ENCODE measurements at places on chromosomes 3 and 15. TPM values are rescaled to one million over a fixed set of nuclear protein-coding genes. Genes with fewer than 3 reads are reported as not detected.

Gene C3orf62
- 9.8 TPM for total RNA-seq

GRCh38 chr3:31450345-31450744 lies 82.4 kb upstream of the STT3B start:
- H3K4me1 ChIP-seq, result peaks cover 12% of the 10 kb centered on the region
- H3K4me3 ChIP-seq, result no peak overlapping the region
- H3K36me3 ChIP-seq, result no peaks in the 10 kb centered on the region

Gene MCF2L2
- 6.5 TPM for total RNA-seq

GRCh38 chr3:87298111-87298718 lies 21.8 kb upstream of the POU1F1 start:
- H3K27me3 ChIP-seq, result no peaks in the 10 kb centered on the region
- H3K36me3 ChIP-seq, result no peaks in the 10 kb centered on the region
- no peaks in the 10 kb centered on the region for H3K4me1 ChIP-seq

GRCh38 chr3:70556056-70556455 lies 243.6 kb upstream of the MDFIC2 start:
- no peak for DNase-seq
- no peak overlapping the region for H3K27ac ChIP-seq
- H3K27me3 ChIP-seq, result peaks cover 3% of the 10 kb centered on the region
- H3K4me3 ChIP-seq, result no peak overlapping the region
- H3K4me1 ChIP-seq, result no peaks in the 10 kb centered on the region

DNA sequence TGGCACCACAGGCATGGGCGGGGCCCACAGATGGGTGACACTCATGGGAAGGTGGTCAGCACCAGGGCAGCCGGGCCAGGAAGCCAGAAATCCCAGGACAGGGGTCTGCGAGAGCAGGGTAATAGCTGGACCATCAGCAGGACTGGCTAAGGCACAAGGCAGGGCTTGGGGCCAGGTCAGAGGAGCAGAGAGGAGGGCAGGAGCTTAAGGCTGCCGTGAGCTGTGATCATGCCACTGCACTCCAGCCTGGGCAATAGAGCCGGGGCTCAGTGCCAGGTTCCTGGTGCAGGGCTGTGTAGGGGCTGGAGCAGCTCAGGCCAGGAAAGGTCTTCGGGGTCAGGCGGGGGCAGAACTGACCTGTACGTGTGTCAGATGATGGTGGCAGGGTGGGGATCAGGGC lies 64.2 kb upstream of the LINGO1 start:
- no peaks in the 10 kb centered on the region for H3K27me3 ChIP-seq
- no peaks in the 10 kb centered on the region for H3K4me1 ChIP-seq
- no peaks in the 10 kb centered on the region for H3K36me3 ChIP-seq
- H3K4me3 ChIP-seq, result no peak overlapping the region

GRCh38 chr3:71463617-71464016 lies 119.9 kb downstream of the FOXP1 start:
- no peak overlapping the region for H3K27ac ChIP-seq
- H3K4me3 ChIP-seq, result no peak overlapping the region
- no peak for DNase-seq
- no peaks in the 10 kb centered on the region for H3K36me3 ChIP-seq
- no peaks in the 10 kb centered on the region for H3K27me3 ChIP-seq

Gene CCK
- total RNA-seq, result not detected

GRCh38 chr15:55576943-55577342 lies 11.2 kb downstream of the PYGO1 start:
- H3K4me3 ChIP-seq, result no peak overlapping the region
- peaks cover 7% of the 10 kb centered on the region for H3K27me3 ChIP-seq
- no peaks in the 10 kb centered on the region for H3K4me1 ChIP-seq
- H3K36me3 ChIP-seq, result no peaks in the 10 kb centered on the region
- no peak overlapping the region for H3K27ac ChIP-seq
- DNase-seq, result no peak

- H3K4me1 ChIP-seq, result no peaks in the 10 kb centered on the region
- no peaks in the 10 kb centered on the region for H3K27me3 ChIP-seq
- H3K36me3 ChIP-seq, result no peaks in the 10 kb centered on the region
- no peak for DNase-seq
- no peak overlapping the region for H3K27ac ChIP-seq
Observed at GRCh38 chr3:128399221-128399915, 67.3 kb downstream of the DNAJB8 start.

Gene LRIG1
- 66.3 TPM for total RNA-seq

Gene HCLS1
- 336 TPM for total RNA-seq

DNA sequence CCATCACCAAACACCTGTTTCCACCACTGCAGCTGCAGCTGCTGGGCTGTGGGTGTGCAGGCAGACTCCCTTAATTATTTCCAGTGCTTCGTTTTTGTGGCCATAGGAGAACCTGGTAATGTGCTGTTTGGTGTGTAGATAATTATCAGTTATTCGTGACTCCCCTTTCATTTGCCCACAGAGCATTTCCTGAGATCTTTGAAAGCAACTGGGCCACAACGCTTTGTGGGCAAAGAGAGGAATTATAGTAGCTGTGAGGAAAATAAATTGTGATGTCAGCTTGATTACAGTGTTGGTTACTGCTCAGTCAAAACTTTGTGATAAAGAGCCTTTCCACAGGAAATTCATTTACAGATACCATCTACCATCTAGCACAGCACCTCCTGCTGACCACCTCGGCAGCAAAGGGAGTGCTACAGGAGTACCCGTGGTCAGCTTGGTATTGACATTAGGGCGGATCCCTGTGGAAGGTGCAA lies 193.3 kb upstream of the SLCO3A1 start:
- no peak overlapping the region for H3K27ac ChIP-seq
- peaks cover 11% of the 10 kb centered on the region for H3K4me1 ChIP-seq
- no peaks in the 10 kb centered on the region for H3K27me3 ChIP-seq
- no peaks in the 10 kb centered on the region for H3K36me3 ChIP-seq
- DNase-seq, result peak; percentile 49

Gene GABRB3
- total RNA-seq, result 0.06 TPM

GRCh38 chr3:197811343-197811742 lies 20.3 kb downstream of the LRCH3 start:
- DNase-seq, result no peak
- no peaks in the 10 kb centered on the region for H3K27me3 ChIP-seq
- no peak overlapping the region for H3K4me3 ChIP-seq
- H3K27ac ChIP-seq, result no peak overlapping the region
- H3K36me3 ChIP-seq, result no peaks in the 10 kb centered on the region

DNA sequence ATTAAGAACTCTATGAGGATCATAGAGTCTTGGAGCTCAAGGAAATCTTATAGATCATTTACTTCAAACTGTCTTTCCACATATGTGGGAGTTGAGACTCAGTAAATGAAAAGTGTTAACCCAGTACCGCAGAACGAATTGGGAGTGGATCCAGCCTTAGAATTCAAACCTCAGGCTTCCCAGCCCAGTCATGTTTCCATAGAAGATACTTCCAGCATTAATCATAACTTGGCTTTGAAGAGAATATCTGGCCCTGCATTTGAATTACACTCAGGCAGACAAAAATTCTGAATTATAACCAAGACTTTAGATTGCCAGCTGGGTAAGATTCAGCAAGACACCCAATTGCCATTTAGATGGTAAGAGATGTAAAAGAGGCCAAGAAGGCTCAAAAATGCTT lies 972.0 kb downstream of the TUSC7 start:
- no peaks in the 10 kb centered on the region for H3K36me3 ChIP-seq
- H3K27ac ChIP-seq, result no peak overlapping the region
- no peaks in the 10 kb centered on the region for H3K4me1 ChIP-seq
- H3K27me3 ChIP-seq, result no peaks in the 10 kb centered on the region
- H3K4me3 ChIP-seq, result no peak overlapping the region

Gene HCN4
- total RNA-seq, result not detected

DNA sequence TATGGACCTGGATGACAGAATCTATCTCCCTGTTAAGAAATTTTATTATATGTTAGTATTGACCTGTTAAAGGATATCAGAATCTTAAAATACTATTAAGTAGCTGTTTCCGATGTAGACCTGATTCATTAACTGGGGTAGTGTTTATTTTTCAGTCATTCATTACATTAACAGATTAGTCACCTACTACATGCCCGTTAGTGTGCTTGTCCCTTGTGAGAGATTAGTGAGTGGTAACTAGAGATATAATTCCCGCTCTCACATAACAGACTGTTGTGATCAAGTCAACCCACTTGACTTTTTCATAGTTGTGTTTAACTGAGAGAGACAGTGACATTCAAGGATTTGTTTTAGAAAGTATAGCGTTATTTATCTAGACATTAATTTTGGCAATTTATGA lies 166.8 kb downstream of the TCF12 start:
- no peak overlapping the region for H3K4me3 ChIP-seq
- H3K27ac ChIP-seq, result no peak overlapping the region
- H3K4me1 ChIP-seq, result peaks cover 10% of the 10 kb centered on the region

- H3K27ac ChIP-seq, result peak within 1 kb of the TSS; percentile 38
- no peaks in the 10 kb centered on the region for H3K36me3 ChIP-seq
- peak; percentile 81 for DNase-seq
- peaks cover 23% of the 10 kb centered on the region for H3K4me1 ChIP-seq
Observed at GRCh38 chr3:183428447-183429211, at the start of gene MCF2L2. MCF2L2 (minus strand) TSS chr3:183428619; CDS start chr3:183427977, 642 bp downstream.

Gene RBP2
- total RNA-seq, result not detected

- no peak overlapping the region for H3K4me3 ChIP-seq
Observed at GRCh38 chr3:46705751-46706552, 4.8 kb downstream of the TMIE start.

DNA sequence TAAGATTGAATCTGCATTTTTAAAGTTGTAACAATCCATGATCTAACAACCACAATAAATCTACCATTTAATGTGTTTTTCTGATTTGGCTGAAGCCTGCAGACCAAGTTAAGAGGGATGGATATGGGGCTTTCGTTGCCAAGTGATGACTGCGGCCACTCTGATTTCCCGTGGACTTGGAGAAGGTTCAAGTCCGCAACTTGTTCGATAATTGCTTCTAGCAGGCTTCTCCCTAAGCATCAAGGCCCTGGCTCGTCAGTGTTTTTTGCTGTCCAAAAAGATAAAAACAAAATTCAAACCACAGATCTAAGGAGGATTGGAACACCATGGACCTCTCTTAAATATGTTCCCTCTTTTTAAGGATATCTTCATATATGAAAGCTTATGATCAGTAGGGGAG lies 256.6 kb downstream of the CNTN3 start:
- no peaks in the 10 kb centered on the region for H3K4me1 ChIP-seq
- no peak for DNase-seq
- no peak overlapping the region for H3K4me3 ChIP-seq
- H3K27ac ChIP-seq, result no peak overlapping the region
- H3K36me3 ChIP-seq, result no peaks in the 10 kb centered on the region

DNA sequence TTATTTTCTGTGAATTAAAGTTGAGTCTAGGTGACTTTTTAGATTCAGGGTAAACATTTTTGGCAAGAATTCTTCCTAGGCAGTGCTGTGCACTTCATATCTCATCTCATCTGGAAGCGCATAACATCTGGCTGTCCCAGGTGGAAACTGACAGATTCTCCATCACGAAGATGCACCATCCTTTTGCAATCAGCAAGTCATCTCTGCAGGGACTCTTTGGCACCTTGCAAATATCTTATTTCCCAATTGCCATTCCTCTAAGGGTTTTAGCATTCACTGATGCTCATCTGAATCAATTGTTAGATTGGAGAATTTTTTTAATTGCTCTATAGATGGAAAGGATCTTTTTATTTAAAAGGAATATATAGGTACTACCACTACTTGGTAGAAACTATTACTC lies 282.7 kb upstream of the ATP10A start:
- H3K27me3 ChIP-seq, result no peaks in the 10 kb centered on the region
- DNase-seq, result no peak
- H3K27ac ChIP-seq, result no peak overlapping the region
- no peaks in the 10 kb centered on the region for H3K36me3 ChIP-seq
- no peak overlapping the region for H3K4me3 ChIP-seq

Gene CYP1A2
- total RNA-seq, result not detected

DNA sequence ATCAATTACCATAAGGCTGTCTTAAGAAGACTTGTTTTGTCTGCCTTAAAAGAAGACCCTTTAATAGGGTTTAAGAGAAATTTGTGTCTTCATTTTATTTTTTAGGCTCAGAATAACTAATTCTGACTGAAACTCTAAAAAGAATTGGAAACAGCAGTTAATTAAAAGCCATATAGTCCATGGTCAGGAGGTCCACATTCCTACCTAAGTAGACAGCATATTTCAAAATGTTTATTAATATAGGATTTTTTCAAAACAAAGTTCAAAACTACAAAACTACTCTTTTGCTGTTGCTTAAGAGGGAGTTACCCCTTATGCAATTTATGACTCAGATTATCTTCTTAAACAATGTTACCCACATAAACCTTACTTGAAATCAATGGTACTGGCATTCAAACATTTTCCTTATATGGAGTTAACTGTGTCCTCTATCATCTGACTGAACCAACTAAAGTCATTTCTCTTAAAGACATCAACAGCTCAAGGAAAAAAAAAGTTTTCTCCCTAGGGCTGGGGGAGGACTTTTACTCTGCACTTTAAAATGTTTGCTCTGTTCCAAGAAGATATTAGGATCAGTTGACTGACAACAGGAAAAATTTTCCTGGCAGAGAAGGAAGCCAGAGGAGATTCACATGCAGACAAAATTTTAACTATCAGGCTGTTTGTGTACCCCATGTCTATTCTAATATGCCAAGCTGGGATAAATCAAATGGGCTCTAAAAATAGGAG lies 56.8 kb upstream of the NANOGP8 start:
- DNase-seq, result no peak
- H3K27me3 ChIP-seq, result no peaks in the 10 kb centered on the region
- H3K27ac ChIP-seq, result no peak overlapping the region
- no peaks in the 10 kb centered on the region for H3K4me1 ChIP-seq
- H3K36me3 ChIP-seq, result no peaks in the 10 kb centered on the region

DNA sequence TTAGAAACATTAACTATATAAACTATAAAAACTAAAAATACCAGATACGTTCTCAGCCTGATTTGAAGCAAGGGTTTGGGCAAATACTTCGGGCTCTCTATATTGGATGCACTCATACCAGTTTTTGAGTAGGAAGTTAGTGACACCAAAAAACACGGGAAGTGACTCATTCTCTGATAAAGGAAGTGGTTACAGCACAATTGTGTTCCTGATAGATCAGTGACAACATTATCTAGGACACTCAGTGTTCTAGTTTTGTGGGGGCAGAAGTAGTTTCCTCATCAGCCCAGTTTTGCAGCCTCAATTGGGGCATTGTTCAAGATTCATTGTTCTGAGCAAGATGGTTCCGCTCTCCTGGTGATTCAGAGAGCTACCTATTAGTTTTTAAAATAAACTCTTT lies 469.6 kb upstream of the DPPA4 start:
- H3K27me3 ChIP-seq, result no peaks in the 10 kb centered on the region
- H3K4me1 ChIP-seq, result peaks cover 49% of the 10 kb centered on the region
- DNase-seq, result peak; percentile 82
- H3K27ac ChIP-seq, result peak overlapping the region; percentile 40
- H3K36me3 ChIP-seq, result no peaks in the 10 kb centered on the region

DNA sequence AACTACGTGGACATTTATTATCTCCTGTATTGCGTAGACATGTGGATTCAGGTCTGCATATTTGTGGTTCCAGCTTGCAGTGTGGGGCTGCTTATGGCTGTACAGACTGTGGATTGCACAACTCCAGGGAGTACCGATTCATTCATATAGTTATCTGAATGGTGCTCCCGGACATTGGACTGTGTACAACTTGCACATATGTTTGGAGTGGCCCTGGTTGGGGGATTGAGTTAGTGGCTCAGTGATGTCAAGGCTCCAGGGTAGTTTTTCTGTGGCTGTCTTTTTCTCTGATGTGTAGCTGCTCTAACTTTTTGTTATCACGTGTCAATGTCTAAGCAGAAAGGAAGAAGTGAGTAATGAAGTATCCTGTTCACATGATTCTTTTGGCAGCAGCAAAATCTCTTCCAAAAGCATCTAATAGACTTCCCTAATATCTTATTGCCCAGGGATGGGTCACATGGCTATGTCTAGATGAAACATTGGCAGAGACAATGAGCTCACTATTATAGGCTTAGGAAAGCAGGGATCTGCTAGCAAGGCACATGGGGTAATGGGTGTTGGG lies 15.8 kb downstream of the ST3GAL6 start:
- DNase-seq, result no peak
- H3K4me1 ChIP-seq, result no peaks in the 10 kb centered on the region
- no peaks in the 10 kb centered on the region for H3K27me3 ChIP-seq
- no peaks in the 10 kb centered on the region for H3K36me3 ChIP-seq
- H3K4me3 ChIP-seq, result no peak overlapping the region

Data from CD4-positive, alpha-beta memory T cell (primary cell).